Activated T-helper 1 cell treated with anti-CD3 and anti-CD28 coated beads, Interleukin-12 subunit alpha, Interleukin-12 subunit beta, Interleukin-2, Interleukin-4 antibody, amounts not matched to agents 30 ng/mL and 10 ng/mL and 1 ng/mL, durations not matched to agents 14 hours and 24 hours and 36 hours (primary cell): ENCODE measurements at places on chromosomes 13 and 19. TPM values are rescaled to one million over a fixed set of nuclear protein-coding genes. Genes with fewer than 3 reads are reported as not detected.

GRCh38 chr19:42397263-42398166 is 7.4 kb upstream of the CNFN start:
- peaks cover 2% of the 10 kb centered on the region for H3K27me3 ChIP-seq
- peaks cover 11% of the 10 kb centered on the region for H3K36me3 ChIP-seq
- H3K27ac ChIP-seq = peak overlapping the region; percentile 93
- peak overlapping the region; percentile 89 for H3K4me3 ChIP-seq

DNA sequence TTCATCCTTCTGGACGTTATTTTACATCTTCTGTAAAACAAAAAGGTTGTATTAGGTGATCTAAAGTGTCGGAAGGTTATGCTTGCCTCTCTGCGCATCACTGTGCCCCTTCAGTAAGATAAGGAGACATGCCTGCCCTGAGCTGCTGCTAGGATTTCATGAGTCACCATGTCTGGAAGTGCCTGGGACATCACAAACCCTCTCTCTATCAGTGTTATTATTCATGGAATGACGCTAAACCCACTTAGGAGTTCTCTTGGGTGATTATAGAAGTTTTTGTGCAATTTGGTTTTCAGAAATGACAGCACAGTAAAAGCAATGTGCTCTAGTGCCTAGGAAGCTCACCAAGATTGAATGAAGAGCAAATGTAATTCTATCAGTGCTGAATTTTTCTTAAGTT is 617.7 kb downstream of the DCT start:
- H3K4me3 ChIP-seq = no peak overlapping the region
- no peak for DNase-seq
- peaks cover 4% of the 10 kb centered on the region for H3K27me3 ChIP-seq
- no peaks in the 10 kb centered on the region for H3K4me1 ChIP-seq
- no peaks in the 10 kb centered on the region for H3K36me3 ChIP-seq

DNA sequence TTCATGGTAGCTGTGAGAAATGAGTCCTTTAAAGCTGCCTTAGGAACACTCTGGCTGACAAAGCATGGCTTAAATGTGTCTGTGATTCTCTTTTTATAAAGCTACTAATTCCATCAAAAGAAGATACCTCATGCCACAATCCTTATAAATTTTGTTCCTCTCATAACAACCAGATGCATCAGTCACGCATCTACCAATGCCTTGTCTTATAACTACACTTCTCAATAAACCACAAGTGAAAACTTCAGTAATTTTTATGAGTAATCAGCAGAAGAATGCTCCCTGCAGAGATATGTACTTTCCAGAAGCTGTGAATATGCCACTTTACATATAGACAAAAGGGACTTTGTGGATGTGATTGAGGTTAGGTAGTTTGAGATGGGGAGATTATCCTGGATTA is 147.8 kb downstream of the SUCLA2 start:
- H3K27me3 ChIP-seq = no peaks in the 10 kb centered on the region
- no peak for DNase-seq
- H3K27ac ChIP-seq = no peak overlapping the region
- no peak overlapping the region for H3K4me3 ChIP-seq
- no peaks in the 10 kb centered on the region for H3K36me3 ChIP-seq

GRCh38 chr13:23504180-23504579 is 66.0 kb upstream of the TNFRSF19 start:
- H3K27me3 ChIP-seq = peaks cover 7% of the 10 kb centered on the region
- H3K4me3 ChIP-seq = no peak overlapping the region
- H3K27ac ChIP-seq = no peak overlapping the region
- no peaks in the 10 kb centered on the region for H3K4me1 ChIP-seq
- no peak for DNase-seq

- no peaks in the 10 kb centered on the region for H3K4me1 ChIP-seq
- no peaks in the 10 kb centered on the region for H3K36me3 ChIP-seq
- no peak overlapping the region for H3K4me3 ChIP-seq
- H3K27ac ChIP-seq = no peak overlapping the region
- no peaks in the 10 kb centered on the region for H3K27me3 ChIP-seq
- no peak for DNase-seq
Observed at GRCh38 chr19:56718231-56718630, 46.7 kb upstream of the ZNF835 start.

DNA sequence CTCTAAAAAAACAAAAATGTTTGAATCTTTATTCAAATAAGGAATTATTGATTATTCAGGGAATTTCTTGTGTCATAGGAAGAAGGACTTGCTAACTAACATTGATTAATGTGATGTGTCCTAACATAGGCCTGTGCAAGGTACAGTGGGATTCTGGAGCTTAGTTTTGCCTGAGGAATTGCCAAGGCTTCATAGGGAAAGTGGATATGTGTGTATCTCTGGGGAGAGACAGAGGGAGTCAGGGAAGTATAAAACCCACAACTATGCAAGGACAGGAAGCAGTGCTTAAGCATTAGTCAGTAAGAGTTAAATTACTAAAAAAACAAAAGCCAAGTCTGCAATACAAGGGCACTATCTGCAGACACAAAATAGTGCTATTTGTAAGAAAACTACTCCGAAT is 59.6 kb downstream of the WDFY2 start:
- H3K27ac ChIP-seq = no peak overlapping the region
- DNase-seq = no peak
- no peak overlapping the region for H3K4me3 ChIP-seq
- no peaks in the 10 kb centered on the region for H3K27me3 ChIP-seq
- peaks cover 33% of the 10 kb centered on the region for H3K4me1 ChIP-seq

DNA sequence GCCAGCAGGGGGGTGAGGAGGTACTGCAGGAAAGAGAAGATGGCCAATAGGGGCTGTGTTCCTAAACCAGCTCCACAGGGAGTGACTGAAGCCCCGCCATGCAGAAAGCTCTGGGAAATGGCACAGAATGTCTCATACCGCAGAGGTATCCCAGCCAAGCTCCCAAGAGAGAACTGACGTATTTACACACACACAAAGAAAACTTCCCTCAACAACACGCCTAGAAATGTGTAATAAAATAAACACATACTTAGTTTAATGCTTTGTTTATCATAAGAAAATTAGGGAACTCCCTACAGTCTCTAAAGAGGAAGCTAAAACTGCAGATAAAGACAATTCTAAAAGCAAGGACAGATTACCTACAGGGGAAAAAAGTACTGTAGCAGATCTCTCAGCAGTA is 40.0 kb downstream of the ESD start:
- H3K36me3 ChIP-seq = peaks cover 10% of the 10 kb centered on the region
- no peaks in the 10 kb centered on the region for H3K27me3 ChIP-seq
- no peak overlapping the region for H3K4me3 ChIP-seq

DNA sequence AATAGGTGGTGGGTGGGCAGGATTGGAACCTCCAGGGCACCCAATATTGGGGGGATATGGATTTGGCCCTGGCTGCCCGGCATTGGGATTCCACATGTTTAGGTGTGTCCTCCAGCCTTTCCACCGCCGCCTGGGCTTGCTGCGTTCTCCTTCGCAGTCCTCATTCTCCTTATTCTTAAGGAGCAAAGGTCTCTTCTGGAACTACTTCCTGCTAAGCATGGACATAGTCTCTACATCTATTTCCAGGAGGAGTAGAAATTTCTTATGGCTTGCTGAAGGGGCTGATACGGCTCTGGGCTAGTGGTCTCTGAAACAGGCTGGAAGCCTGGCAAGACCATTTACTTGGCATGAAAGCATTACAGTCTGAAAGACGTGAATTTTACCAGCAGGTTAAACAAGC is 9.2 kb upstream of the FCGBP start:
- H3K4me1 ChIP-seq = peaks cover 62% of the 10 kb centered on the region
- H3K27me3 ChIP-seq = no peaks in the 10 kb centered on the region
- no peak for DNase-seq
- no peak overlapping the region for H3K4me3 ChIP-seq

GRCh38 chr13:46171217-46171616 is 10.8 kb downstream of the LCP1 start:
- H3K4me3 ChIP-seq = peak overlapping the region; percentile 74
- H3K36me3 ChIP-seq = peaks cover 55% of the 10 kb centered on the region
- H3K4me1 ChIP-seq = peaks cover 97% of the 10 kb centered on the region
- DNase-seq = no peak
- H3K27ac ChIP-seq = peak overlapping the region; percentile 90
- no peaks in the 10 kb centered on the region for H3K27me3 ChIP-seq

GRCh38 chr13:95317039-95317989 is 16.1 kb upstream of the ABCC4 start:
- H3K27ac ChIP-seq = no peak overlapping the region
- H3K4me3 ChIP-seq = no peak overlapping the region
- DNase-seq = no peak
- H3K36me3 ChIP-seq = no peaks in the 10 kb centered on the region
- H3K4me1 ChIP-seq = no peaks in the 10 kb centered on the region
- peaks cover 10% of the 10 kb centered on the region for H3K27me3 ChIP-seq

DNA sequence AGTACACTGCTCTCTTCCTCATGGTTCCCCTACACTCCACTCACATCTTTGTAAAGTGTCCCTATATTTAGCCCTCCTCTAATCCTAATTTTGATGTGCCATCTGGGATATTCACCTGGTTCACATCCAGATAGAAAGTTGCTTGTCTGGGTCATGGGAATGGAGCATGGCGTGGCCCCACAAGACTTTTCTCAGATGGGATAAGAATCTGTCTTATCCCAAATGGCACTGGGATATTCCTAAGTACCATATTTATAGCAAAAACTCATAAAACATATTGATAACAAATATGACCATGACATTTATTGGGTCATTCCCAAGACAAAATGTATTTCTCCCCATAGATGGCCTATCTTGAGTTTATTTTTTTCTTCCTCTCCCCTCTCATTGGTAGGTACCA is 49.5 kb upstream of the POMP start:
- no peaks in the 10 kb centered on the region for H3K27me3 ChIP-seq
- no peak overlapping the region for H3K4me3 ChIP-seq
- peaks cover 2% of the 10 kb centered on the region for H3K36me3 ChIP-seq
- peak overlapping the region; percentile 9 for H3K27ac ChIP-seq
- peaks cover 41% of the 10 kb centered on the region for H3K4me1 ChIP-seq
- DNase-seq = no peak

GRCh38 chr19:53140351-53140750 is 7.6 kb upstream of the ZNF415 start:
- H3K36me3 ChIP-seq = peaks cover 25% of the 10 kb centered on the region
- H3K27me3 ChIP-seq = no peaks in the 10 kb centered on the region
- no peaks in the 10 kb centered on the region for H3K4me1 ChIP-seq
- no peak for DNase-seq
- H3K27ac ChIP-seq = no peak overlapping the region

DNA sequence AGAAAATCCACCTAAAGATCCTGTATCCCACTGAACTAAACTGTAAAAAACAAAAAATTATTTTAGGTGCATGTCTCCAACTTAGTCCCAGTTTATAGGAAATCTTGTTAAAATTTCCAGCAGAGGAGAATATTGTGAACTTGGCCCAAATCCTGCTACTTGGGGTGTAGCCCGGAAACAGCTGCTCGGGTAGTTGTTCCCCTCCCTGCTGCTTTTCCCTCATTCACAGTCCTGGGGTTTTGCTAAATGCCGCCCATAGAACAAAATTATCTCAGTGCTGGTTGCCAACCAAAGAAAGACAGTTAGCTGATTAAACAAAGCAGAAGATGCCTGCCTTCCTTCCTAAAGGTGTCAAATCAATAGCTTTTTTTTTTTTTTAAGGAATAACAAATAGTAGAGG is 330.5 kb upstream of the KLF12 start:
- H3K27me3 ChIP-seq = peaks cover 6% of the 10 kb centered on the region
- H3K36me3 ChIP-seq = no peaks in the 10 kb centered on the region
- DNase-seq = no peak

DNA sequence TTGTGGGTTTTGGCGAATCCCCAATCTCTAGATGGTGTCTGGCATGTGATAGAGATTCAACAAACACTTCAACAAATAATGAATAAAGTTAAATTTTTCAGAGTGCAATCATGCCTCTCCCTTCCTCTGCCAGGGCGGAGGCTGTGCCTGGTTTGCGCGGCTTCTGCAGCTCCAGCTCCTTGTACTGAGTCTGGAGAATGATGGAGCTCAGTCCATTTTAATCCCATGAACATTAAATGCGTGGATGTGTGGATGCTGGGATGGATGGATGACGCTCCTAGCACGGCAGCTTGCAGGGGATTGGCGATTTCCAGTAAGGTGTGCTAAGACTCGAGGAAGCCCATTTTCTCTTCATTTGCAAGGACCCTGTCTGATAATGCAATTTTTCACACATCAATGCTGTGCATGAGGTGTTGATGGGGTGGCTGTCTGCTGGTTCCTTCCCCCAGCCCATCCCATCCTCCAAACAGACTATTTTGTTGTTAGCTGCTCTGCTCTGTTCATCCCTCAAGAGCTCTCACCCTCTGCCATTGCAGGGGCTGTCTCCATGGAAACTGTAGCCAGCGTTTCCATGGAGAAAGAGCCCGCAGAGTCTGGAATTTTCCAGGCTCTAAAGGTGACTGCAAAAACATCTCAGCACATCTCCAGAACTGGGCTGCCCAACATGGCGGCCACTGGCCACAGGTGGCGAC is 92.6 kb upstream of the PEG3 start:
- no peak overlapping the region for H3K27ac ChIP-seq
- H3K4me3 ChIP-seq = no peak overlapping the region
- H3K27me3 ChIP-seq = no peaks in the 10 kb centered on the region
- no peaks in the 10 kb centered on the region for H3K36me3 ChIP-seq
- DNase-seq = no peak
- no peaks in the 10 kb centered on the region for H3K4me1 ChIP-seq

- no peak overlapping the region for H3K4me3 ChIP-seq
- H3K27me3 ChIP-seq = no peaks in the 10 kb centered on the region
- peaks cover 6% of the 10 kb centered on the region for H3K4me1 ChIP-seq
- DNase-seq = no peak
- peaks cover 9% of the 10 kb centered on the region for H3K36me3 ChIP-seq
Observed at GRCh38 chr13:41835871-41836270, 125.0 kb downstream of the VWA8 start.

DNA sequence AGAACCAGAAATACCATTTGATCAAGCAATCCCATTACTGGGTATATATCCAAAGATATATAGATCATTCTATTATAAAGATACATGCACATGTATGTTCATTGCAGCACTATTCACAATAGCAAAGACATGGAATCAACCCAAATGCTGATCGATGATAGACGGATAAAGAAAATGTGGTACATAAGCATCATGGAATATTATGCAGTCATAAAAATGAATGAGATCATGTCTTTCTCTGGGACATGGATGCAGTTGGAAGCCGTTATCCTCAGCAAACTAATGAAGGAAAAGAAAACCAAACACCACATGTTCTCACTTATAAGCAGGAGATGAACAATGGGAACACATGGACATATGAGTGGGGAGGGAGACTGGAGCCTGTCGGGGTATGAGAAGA is 1540.9 kb upstream of the MIR17HG start:
- DNase-seq = no peak

DNA sequence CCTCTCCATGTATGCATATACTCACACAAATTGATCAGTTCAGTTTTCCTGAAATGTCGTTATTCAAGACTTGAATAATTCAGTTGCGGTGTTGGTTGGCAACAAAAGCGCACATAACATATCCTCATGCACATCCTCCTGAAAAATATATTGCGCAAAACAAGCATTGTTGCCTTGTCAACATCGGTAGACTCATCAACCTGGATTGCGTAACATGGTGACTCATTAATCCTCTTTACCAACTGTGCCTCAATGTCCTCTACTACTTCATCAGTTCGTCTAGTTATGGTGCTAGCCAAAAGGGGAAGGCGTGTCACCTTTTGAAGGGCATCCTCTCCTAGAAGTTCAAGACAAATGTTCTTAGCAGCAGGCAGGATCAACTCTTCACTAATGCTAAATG is 357.7 kb downstream of the LMO7 start:
- H3K36me3 ChIP-seq = no peaks in the 10 kb centered on the region
- H3K27ac ChIP-seq = no peak overlapping the region
- H3K4me1 ChIP-seq = no peaks in the 10 kb centered on the region
- no peak overlapping the region for H3K4me3 ChIP-seq
- no peaks in the 10 kb centered on the region for H3K27me3 ChIP-seq

Gene ZNF175
- total RNA-seq = 7.9 and 8.4 TPM in 2 replicates

Gene KASH5
- total RNA-seq = 0.15 TPM in 1 of 2 replicates, not detected in the other

Gene PRRG2
- total RNA-seq = 0.59 and 1.2 TPM in 2 replicates

Gene PNMA8B
- total RNA-seq = not detected in 2 replicates

Gene SMIM44
- not detected in 2 replicates for total RNA-seq

Gene DCT
- total RNA-seq = not detected in 2 replicates
